Tibial nerve (tissue), 4 donors: ENCODE measurements at places on chromosomes 7 and 10. TPM values are rescaled to one million over a fixed set of nuclear protein-coding genes. Genes with fewer than 3 reads are reported as not detected.

MYO3A gene
- total RNA-seq = 0.21 TPM

DNA sequence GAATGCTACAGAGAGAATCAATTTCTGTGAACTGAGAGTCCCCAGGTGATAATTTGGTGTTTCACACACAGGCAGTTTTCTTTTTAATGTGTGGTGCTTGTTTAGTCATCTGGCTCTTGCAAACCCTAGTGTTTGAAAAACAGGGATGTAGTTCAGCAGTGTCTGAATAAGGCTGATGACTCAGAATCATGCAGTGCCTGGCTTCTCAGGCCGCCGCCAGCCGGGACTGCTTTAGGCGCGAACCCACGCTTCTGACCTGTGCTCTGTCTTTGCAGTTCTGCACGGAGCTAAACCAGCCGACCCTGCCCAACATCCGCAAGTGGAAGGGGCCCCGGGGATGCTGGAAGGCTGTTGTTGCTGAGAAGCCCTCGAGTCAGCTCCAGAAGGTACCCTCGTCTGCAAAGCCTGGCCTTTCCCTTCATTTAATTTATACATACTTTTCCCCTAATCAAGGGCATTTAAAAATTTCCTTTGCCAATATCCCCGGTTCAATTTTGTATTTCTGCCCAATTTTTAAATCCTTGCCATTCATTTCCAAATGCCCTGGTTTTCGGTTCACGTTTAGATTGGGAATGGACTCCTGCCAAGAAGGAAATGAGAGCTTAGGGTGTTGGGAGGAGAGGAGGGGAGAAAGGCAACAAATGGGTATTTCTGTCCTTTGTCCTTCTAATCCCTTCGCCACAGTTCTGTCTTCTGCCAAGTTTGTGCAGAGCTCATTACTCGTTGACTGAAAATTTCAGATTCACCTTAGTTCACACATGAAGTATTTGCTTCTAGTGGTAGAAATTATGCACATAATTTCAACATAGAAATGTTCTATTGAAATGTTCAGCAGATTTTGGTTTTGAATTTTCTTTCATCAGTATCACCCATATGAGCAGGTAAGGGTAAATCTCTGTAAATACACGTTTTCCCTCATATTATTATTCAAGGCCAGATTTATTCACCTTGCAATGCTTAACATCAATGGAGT lies 108.5 kb upstream of the ANLN start:
- peak; percentile 48 for DNase-seq

GRID2IP gene
- total RNA-seq = not detected

INHBA gene
- total RNA-seq = 12.6 TPM

CH25H gene
- total RNA-seq = 0.22 TPM

DNA sequence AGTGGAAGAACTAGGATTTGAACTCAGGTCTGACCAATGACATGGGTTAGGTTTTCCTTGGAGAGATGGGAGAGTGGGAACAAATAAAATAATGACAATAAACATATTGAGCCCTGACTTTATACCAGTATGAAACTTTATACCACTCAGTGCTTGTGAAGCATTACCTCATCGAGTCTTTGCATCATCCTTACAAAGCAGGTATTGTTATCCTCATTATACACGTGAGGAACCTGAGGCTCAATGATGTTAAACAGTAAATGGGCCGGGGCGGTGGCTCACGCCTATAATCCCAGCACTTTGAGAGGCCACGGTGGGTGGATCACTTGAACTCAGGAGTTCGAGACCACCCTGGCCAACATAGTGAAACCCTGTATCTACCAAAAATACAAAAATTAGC lies 47.7 kb downstream of the HHEX start:
- DNase-seq = no peak
